ENCODE measurements at places on chromosomes 3 and 15.

- DNase-seq: peak; percentile 97
Observed at GRCh38 chr3:4303187-4304123, at the start of gene SETMAR. SETMAR (plus strand) TSS chr3:4303369; CDS start chr3:4303371, 2 bp downstream.

- DNase-seq: no peak
Observed at GRCh38 chr3:161126495-161126894, 21.3 kb upstream of the B3GALNT1 start.

GRCh38 chr3:55309336-55309735 lies 177.8 kb downstream of the WNT5A start:
- no peak for DNase-seq

DNA sequence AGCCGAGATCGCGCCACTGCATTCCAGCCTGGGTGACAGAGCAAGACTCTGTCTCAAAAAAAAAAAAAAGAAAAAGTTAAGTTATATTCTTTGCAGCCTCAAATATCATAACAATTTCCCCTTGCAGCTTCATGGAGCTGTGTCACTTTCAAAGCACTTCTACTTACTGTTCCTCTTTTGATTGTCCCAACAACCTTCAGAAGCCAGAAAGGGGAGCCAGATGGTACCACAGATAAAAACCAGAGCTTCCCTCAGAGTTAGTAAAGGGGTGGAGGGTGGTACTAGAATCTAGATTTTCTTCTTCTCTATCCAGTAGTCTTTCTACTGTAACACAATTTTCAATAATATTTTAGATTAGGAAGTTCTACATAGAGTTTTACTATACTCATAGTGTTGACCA lies 188.8 kb downstream of the TAFA4 start:
- DNase-seq: no peak

- DNase-seq: no peak
Observed at GRCh38 chr15:58369261-58369701, 62.5 kb upstream of the LIPC start.

DNA sequence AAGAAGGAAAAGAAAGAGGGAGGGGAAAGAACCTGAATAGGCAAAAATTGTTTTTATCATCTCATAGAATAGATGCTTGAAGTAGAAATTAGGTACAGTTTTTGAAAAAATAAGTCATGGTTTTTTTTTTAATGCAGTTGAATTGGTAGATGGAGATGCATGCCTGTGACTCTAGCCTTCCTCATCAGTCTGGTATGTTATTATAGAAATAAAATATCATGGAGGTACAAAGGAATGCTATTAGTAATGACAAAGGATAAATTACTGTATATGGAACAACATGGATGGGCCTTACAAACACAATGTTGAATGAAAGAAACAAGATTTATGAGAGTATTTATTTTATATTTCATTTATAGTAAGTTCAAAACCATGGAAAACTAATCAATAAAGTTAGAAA lies 162.4 kb upstream of the GALNT15 start:
- DNase-seq: no peak

GRCh38 chr3:54299169-54299935 lies 177.0 kb downstream of the CACNA2D3 start:
- no peak for DNase-seq

GRCh38 chr3:156762631-156763185 lies 63.4 kb upstream of the LEKR1 start:
- no peak for DNase-seq

- no peak for DNase-seq
Observed at GRCh38 chr3:52331906-52332305, 15.8 kb downstream of the DNAH1 start.

Data from Right ventricle myocardium inferior (tissue), 1 donor.